ENCODE measurements at places on chromosomes 1 and 21.

DNA sequence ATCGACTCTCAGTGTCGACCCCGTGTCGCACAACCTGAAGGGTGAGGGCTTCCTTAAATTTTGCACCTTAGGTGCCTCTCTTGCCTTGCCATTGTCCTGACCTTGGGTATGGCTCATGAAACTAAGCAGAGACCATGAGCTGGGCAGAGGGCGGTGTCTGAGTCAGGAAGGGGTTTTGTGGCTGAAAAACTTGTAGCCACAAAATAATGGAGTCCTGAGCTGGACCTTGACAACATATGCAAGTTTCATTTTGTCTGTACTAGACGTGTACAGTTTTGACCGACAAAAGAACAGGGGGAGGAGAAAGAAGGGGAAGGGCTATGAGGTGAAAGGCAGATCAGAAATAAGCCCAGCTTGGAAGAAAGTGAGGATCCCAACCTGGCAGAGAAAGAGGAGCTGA, 8.3 kb upstream of the RUNX1 start:
- DNase-seq = no peak

DNA sequence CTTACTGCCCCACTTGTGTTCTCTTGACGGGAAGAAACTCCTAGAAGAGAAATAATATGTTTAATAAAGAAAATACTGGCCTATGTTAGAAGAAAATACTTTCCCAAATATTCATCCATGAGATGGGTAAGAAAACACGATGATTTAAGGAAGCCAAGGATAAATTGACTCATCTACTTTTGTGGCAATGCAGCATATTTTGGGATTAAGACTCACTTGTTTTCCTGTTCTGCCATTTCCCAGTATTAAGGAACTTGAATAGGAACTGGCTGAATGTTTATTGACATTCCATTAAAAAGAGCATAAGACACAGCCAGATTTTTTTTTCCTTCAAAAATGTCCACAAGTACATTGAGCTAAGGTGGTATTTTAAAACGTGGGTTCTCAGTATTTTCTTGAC, 10.9 kb upstream of the ADAMTS5 start:
- DNase-seq = no peak

- no peak for DNase-seq
Measured at GRCh38 chr1:204670152-204670927, 15.2 kb downstream of the LRRN2 start.

- DNase-seq = no peak
Measured at GRCh38 chr21:44317241-44317782, 17.5 kb downstream of the PFKL start.

- DNase-seq = no peak
Measured at GRCh38 chr1:239757716-239758115, 334.0 kb upstream of the FMN2 start.

- no peak for DNase-seq
Measured at GRCh38 chr1:155011437-155012025, 8.9 kb downstream of the ZBTB7B start.

DNA sequence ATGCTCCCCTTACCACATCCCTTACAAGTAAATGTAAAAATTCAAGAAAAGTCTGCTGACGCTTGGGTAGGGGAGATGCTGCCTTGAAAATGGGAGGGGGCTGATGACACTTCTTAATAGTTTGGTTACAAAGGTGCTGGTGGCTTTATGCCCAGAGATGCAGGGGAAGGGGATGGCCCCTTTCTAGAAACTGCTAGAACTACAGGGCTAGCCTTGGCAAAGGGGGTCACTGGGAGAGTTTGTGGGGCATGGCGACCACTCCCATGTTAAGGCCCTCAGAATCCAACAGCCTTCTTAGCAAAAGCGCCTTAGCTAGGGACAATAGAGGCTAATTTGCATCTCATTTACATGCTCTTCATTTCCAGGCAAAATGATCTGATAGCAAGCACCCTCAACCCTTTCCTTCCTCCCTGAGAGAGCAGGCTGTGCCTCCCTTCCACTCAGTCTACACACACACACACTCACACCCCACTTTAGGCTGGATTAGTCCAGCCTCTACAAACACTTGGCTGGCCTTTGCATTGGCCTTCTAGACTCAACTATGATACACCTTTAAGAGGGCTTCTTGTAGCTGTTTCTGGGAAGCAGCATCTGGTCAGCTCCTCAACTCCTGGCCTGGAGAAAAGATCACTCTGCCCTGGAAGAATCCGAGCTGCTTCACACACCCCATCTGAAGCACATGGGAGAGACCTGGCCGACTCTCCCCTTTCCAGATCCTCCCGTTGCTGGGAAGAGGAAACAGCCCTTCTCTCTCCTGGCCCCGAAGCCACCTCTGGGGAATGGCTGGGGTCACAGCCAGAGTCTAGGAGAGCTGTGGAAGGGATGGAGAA, 1.7 kb downstream of the SEMA6C start:
- no peak for DNase-seq

DNA sequence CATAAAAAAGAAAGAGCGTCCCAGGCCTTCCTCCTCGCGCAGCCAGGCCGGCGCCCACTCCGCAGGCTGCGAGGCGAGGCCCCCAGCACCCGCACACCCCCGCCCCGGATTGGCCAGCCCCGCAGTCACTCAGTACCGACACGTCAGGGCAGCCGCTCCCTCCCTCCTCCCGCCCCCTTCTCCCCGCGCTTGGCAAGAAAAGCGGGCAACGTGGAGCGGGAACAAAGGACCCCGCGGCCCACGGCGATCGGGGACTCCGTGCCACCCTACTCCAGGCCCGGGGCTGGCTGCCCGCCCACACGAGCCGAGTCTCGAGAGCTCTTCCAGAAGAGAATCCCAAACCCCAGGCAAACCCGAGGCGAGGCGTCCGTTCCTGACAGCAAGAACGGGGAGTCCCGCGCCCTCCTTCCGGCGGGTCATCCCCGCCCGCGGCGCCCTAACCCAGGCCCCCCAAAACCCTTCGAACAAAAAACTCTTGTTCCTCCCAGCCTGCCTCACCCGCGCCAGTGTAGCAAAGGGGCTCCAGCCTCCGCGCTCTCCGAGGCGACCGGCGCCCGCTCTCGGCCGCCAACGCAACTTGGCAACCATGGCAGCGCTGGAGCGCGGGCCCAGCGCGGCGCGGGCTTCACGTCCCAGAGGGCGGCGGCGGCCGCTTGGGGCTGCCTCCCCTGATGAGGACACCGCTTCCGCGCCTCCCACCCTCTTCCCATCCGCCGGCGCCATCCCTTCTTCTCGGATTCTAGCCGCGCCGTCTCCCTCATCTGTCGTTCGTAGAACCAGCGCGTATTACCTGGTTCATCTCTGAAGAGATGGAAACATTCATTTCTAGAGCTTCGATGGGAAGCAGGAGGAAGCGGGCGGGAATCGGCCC, 645 bp downstream of the IVNS1ABP start:
- peak; percentile 90 for DNase-seq

DNA sequence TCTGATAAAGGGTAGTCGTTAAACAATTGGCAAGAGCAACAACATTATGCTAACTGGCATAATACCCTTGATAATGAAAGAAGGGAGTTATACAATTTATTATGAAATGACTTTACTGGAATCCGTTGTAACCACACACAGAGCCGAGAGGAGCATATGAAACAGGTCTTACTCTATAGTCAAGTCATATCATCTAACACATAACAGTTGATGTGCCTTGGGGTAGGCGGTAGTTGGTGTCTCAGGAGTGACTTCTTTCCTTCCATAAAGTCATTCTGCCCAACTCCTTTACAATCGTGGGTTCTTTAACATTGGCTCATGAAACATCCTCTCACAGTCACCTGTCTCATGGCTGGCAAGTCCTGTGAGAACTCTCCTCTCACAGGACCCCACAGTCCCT, 225.2 kb downstream of the LTN1 start:
- no peak for DNase-seq

DNA sequence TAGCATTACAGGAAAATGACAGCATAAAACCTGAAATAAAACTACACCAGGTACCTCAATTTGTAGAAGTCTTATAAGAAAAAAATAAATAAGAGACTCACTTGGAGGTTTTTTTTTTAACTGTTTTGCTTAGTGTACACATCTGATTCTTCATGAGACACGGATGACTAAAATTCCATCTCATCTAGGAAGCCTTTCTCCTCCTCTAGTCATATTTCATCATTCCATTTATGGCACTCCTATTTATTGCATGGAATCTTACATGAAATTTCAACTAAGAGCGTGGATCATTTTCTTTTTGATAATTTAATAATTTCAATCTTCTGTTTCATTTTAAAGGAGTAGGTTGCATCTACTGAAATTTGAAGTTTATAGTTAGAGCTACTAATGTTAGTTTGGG, 1.6 kb upstream of the PTGS2 start:
- no peak for DNase-seq

DNA sequence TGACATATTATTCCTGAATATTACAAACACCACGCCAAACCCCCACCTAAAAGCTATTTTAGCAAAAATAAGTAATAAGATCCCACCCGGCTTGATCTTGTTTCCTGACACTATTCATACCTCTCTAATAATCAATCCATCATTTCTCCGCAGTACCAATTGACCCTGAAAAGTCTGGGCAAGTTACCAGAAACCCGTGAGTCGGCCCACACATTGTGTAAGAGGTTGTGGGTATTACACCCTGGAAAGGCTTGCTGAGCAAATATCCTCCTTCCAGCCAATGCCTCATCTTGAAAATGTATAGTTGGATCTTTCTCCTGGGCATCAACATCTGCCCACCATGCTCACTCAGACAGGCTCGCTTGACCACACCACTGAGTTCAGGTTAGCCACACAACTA, 451.0 kb downstream of the TTLL7 start:
- DNase-seq = no peak

DNA sequence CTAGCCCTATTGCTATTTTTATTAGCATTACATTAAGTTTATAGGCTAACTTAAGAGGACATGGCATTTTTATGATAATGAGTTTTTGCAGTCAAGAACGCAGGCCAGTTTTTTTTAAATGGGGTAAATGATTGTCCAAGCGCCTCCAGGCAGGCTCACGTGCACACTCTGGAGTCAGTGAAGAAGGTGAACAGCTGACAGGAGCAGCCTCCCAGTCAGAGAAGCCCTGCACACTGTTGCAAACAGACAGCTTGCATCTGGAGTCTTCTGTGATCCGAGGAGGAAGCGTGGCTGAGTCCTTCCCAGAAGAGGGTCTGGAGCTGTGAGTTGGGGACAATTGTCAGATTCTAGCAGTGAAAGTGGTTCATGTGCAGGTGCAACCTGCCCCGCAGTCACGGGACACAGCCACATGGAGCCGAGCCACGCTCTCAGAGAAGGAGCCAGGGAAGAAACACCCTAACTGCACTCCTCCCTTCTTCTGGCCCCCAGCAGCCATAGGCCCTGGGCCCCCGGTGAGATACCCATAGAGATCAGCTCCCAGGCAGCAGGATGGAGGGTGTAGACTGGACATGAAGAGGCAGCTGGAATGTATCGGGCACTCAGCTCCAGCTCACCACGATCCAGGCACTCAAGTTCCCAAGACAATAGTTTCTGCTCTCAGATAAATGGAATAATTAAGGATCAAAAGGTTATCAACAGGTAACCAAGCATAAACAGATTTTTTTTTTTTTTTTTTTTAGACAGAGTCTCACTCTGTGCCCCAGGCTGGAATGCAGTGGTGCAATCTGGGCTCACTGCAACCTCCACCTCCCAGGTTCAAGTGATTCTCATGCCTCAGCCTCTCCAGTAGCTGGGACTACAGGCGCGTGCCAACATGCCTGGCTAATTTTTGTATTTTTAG, 26.4 kb downstream of the CAPN2 start:
- no peak for DNase-seq

Measured in activated T-cell treated with anti-CD3 and anti-CD28 coated beads for 24 hours (primary cell).